ENCODE measurements at places on chromosomes 4 and X.
A peak's percentile ranks its signal among the peaks of the same experiment; 100 is the strongest.

- no peak for DNase-seq
These were observed 148.9 kb downstream of the STIM2 start for GRCh38 chr4:27009539-27009938.

GRCh38 chrX:154482786-154483185, 3.6 kb downstream of the UBL4A start:
- DNase-seq: no peak

DNA sequence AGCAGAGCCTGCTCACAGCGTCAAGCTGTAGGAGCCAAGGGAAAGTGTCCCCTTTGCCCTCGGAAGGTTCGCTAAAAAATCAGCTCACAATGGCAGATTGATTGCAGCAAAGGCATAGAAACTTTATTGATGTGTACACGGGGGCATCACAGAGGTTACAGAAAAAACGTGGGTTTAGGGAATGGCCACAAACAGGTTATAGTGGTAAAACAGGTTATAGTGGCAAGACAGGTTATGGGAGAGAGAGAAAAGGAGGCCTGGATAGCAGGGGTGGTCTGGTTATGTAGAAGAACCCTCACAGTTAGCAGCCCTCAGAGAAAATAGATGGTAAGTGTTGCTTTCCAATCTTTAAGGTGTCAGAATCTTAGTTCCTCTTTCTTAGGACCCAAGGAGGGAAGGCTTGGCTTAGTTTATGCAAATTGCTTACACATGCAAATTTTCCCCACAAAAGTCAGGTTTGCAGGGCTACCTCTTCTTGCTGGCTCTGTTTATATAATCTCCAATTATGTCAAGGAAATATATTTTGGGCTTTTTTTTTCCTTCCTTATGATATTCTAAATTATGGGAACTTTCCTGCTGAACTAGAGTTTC, 113.7 kb downstream of the BMP15 start:
- no peak for DNase-seq

GRCh38 chr4:926538-926937, 5.6 kb downstream of the GAK start:
- DNase-seq: no peak

DNA sequence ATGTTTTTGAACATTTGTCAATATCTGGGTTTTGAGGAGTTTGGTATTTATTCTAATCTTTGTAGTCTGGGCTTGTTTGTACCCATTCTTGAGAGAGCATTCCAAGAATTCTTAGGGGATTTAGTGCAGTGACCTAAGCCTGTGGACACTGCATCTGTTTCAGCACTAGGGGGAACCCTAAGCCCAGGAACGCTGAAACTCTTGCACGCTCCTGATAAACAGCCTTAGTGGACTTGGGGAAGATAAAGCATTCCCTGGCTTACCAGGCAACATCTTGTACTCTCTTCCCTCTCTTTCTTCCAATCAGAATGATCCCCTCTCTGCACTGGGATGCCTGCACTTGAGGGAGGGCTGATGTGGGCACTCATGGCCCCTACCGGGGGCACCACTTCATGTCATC, 654.9 kb upstream of the HTR2C start:
- DNase-seq: no peak

GRCh38 chr4:73718375-73719373, 21.7 kb upstream of the CXCL8 start:
- no peak for DNase-seq

DNA sequence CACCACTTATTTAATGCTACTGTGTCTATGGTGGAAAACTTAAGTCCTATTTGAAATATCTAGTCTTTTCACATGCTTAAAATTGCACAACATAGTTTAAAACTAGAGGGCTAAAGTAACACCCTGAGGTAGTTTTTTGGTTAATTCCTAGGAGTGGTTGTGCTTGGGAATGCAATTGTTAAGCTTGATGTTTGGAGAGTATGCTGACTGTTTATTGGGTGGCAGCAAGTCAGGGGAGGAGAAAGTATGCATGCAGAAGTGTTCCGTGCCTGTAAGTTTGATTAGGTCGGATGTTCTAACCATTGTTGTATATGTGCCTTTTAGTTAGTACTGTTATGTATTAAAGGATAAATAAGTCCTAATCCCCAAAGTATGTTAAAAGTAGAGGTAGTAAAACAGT, 40.5 kb downstream of the CXCL8 start:
- no peak for DNase-seq

- DNase-seq: no peak
These were observed 63.1 kb downstream of the RTL9 start for GRCh38 chrX:110421500-110422455.

GRCh38 chr4:1793496-1793840, 375 bp downstream of the FGFR3 start:
- DNase-seq: no peak

DNA sequence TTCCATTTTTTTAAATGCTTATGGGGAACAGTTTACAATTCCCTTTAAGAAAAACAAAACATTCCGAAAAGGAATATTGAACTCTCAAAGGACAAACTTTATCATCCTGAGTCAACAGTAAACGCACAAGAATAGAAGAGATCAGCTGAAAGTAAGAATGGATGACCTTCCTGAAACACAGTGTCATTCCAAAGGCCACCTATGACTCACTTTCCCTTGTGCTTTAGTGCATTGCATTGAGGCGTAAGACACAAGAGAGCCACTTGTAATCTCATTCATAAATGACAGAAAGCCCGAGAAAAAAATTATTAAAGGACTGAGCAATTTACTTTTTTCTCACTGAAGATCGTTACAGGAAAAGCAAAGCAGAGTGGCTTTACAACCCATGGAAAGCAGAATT, 1062.4 kb upstream of the DIAPH2 start:
- DNase-seq: no peak

DNA sequence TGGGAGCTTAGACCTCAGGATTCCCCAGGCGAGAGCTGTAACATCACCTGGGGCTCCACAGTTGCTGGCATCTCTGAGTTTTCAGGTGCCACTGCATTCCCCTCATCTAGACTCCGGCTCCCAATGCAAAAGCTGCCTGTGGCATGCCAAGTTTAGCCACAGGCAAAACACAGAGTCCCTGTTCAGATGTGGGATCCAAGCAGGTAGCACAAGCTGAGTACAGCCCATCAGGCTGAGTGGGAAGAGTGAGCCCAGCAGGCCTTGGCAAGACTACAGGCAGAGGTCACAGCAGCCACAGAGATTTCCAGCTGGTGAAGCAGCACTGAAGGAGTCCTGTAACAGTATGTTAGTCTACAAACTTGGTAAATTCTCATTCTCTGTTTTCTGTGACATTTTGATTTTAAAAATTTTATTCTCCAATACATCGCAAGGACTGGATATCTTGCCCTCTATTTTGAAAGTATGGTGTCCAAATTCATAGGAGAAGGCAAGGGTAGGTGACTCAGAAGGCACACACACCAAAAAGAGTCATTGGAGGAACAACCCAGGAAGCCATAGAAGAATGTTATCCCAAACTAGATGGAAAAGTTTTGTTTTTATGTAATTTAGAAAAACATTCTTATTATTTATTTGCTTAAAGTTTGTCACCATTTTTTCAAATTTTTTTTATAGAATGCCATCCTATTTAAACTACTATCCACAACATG, 13.6 kb upstream of the CXCL2 start:
- DNase-seq: no peak

DNA sequence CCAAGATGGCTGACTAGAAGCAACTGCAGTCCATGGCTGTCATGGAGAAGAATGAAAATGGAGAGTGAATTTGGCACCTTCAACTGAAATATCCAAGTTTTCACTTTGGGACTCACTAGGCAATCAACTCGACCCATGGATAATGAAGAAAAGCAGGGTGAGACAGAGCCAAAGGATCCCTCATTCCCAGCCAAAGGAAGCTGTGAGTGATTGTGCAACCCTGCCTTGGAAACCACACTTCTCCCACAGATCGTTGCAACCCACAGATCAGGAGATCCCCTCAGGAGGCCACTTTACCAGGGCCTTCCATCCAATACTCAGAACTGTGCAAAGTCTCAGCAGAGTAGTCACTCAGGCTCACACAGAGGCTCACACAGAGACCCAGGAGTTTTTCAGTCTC, 4.5 kb downstream of the CFAP299 start:
- DNase-seq: no peak

DNA sequence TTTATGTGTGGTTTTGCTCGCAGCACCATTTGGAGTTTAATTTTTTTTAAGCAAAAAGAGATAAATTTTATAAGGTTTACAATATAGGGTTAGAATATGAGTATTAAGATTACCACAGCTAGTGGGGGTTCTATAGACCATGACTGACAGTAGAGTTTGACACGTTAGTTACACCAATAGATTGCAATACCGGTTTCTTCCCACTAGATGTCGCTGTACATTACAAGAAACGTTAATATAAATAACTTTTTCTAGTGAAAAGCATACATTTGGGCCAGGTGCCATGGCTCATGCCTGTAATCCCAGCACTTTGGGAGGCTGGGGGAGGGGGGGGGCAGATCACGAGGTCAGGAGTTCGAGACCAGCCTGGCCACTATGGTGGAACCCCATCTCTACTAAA, 433.6 kb downstream of the MAGEB5 start:
- no peak for DNase-seq

GRCh38 chr4:84529169-84529751, 30.2 kb upstream of the NKX6-1 start:
- no peak for DNase-seq

DNA sequence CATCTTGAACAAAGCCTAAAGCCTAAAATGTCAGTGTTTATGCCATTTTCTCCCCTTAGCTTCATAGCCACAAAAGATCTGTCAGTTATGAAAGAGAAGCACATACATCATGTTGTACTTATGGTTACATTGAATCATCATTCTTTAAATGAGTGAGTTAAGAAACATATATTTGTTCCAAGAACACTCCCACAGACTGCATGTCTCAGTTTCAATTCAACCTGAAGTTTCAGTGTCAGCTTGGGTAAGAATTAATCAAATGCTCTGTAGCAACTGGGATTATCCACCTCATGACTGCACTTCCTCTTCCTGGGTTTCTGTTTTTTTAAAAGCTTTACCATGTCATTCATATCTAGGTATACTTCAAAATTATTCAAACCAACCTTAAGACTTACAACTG, 3.9 kb upstream of the TMPRSS11B start:
- DNase-seq: no peak

DNA sequence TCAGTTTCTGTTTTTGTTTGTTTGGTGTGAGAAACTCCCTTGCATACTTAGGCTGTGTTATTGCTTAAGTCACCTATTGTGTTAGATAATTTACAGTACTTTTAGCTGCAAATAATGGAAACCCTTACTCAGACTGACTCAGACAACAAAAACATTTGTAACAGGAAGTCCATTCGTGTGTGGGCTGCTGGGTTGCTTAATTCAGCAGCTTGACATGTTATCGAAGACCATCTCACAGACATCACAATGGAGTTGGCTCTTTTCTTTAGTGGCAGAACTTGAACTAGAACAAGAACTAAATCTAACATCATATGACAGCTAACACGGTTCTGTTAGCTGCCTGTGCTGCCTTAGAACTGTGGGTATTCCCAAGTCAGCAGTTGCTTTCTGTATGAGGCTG, 9.9 kb upstream of the GABRE start:
- no peak for DNase-seq

DNA sequence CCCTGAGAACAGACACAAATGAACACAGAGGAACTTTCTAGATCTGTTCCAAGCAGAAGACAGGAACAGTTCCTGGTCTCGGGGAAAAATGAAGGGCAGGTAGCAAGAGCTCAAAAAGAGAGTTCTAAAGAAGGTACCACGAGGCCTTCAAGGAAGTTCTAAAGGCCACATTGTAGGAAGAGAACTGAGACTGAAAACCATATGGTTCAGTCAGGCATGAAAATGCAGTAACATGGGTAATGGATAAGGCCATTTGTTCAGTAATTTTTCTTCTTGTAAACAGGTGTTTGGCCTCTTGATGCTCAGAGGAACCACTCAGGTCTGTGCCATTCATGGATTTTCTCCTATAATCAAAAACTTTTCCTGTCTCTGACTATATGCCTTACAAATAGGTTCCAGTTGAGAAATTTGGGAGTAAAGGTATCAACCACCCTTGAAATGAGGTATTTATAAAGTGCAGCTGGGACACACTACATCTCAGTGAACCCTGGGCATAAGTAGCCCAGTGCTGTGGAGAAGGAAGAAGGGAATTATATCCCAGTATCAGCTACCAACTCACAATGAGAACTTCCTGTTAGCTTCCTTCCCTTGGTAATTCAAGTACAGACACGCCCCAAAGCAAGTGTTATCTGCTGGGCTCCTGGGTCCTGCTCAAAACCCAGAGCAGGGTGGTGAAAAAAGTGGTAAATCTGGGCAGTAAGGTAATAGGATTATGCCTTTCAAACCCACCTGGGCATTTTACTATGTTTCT, 277.9 kb downstream of the KLHL13 start:
- no peak for DNase-seq

GRCh38 chr4:124133753-124134152, 578.8 kb downstream of the ANKRD50 start:
- DNase-seq: no peak

- no peak for DNase-seq
These were observed 18.9 kb upstream of the GPR101 start for GRCh38 chrX:137052643-137053235.

GRCh38 chr4:13483136-13483767, 888 bp downstream of the RAB28 start:
- no peak for DNase-seq

DNA sequence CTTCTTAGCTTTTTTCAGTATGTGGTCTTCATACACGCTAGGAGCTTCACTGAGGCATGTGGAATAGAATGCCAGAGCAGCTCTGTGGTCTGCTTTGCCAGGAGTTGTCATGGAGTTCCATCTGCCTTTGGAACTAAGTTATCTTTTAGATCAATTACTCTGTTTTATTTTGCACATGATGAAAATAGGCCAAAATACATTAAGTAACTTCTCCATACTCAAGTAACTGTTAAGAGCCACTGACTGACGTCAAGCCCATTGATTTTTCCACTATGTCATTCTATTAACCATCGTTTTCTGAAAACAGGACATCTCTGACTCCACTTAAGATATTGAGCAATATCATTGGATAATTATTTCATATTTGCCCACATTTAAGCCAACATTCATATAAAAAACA, 415.1 kb upstream of the MAD2L1 start:
- DNase-seq: no peak

DNA sequence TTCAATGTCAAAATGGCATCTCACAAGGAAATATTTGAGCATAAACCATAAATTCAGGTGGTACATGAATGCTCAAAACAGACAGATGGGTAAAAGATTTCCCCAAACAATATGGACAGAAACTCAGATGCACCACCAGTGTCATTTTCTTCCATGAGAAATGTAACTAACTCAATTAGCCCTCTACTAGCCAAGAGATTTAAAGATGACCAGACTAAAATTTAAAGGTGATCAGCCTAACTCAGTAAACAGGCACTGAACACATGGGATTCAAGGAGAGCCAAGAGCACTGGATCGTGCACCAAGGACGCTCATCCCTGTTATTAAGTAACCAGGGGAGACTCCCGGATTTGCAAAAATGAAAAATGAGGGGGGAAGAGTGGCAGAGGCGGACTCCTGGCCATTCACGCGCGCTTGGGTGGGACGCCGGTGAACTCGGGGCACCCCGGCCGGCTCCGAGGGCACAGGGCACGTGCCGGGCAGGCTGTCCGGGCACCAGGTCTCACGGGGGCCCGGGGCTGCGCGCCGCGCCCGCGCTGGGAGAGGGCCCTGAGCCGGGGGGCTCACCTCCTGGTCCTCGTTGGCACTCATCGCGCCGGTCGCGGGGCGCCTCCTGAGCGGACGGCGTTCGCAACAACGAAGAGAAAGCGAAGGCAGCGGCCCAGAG, 490 bp downstream of the RWDD4 start:
- DNase-seq: peak; percentile 17

Measured in activated T-cell treated with anti-CD3 and anti-CD28 coated beads for 48 hours (primary cell).